Endothelial cell (in vitro differentiated cells): ENCODE measurements at places on chromosomes 12 and 14.

GRCh38 chr14:68308726-68309520, 483.9 kb downstream of the ZFP36L1 start:
- H3K4me3 ChIP-seq, result no peak overlapping the region
- DNase-seq, result no peak
- peak overlapping the region; percentile 58 for H3K27ac ChIP-seq

DNA sequence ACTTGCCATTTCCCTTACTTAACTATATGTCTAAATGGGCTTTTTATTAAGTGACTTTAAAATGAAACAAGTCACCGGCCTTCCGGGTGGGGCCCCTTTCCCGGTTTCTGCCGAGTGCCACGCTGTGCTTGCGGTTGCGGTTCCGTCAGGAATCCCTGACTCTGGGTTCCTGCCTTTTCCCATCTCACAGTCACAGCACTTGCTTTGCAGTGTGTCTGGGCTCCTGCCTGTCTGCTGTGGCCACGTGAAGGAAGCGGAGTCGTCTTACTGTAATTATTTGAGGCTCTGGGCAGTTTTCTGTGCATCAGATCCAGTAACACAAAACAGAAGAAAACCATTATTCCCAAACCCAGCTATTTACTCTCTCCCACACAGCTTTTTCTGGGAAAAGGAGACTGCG, 44.0 kb upstream of the FRMD6 start:
- no peaks in the 10 kb centered on the region for H3K36me3 ChIP-seq
- no peak overlapping the region for H3K27ac ChIP-seq
- H3K27me3 ChIP-seq, result peaks cover 6% of the 10 kb centered on the region
- H3K4me1 ChIP-seq, result no peaks in the 10 kb centered on the region
- no peak for DNase-seq

GRCh38 chr14:29648045-29648444, 279.6 kb downstream of the PRKD1 start:
- H3K4me3 ChIP-seq, result no peak overlapping the region
- no peaks in the 10 kb centered on the region for H3K27me3 ChIP-seq
- peaks cover 2% of the 10 kb centered on the region for H3K4me1 ChIP-seq
- no peak overlapping the region for H3K27ac ChIP-seq

GRCh38 chr12:31570880-31571279, 20.1 kb downstream of the DENND5B start:
- no peak overlapping the region for H3K4me3 ChIP-seq
- H3K27ac ChIP-seq, result peak overlapping the region; percentile 94
- peaks cover 22% of the 10 kb centered on the region for H3K4me1 ChIP-seq
- peak; percentile 19 for DNase-seq
- no peaks in the 10 kb centered on the region for H3K36me3 ChIP-seq

- no peak overlapping the region for H3K27ac ChIP-seq
- H3K4me1 ChIP-seq, result peaks cover 7% of the 10 kb centered on the region
- H3K27me3 ChIP-seq, result no peaks in the 10 kb centered on the region
- no peaks in the 10 kb centered on the region for H3K36me3 ChIP-seq
- H3K4me3 ChIP-seq, result no peak overlapping the region
These were observed 124.9 kb upstream of the ATXN7L3B start for GRCh38 chr12:74412606-74413230.
